ENCODE measurements at places on chromosomes 1 and 21.

DNA sequence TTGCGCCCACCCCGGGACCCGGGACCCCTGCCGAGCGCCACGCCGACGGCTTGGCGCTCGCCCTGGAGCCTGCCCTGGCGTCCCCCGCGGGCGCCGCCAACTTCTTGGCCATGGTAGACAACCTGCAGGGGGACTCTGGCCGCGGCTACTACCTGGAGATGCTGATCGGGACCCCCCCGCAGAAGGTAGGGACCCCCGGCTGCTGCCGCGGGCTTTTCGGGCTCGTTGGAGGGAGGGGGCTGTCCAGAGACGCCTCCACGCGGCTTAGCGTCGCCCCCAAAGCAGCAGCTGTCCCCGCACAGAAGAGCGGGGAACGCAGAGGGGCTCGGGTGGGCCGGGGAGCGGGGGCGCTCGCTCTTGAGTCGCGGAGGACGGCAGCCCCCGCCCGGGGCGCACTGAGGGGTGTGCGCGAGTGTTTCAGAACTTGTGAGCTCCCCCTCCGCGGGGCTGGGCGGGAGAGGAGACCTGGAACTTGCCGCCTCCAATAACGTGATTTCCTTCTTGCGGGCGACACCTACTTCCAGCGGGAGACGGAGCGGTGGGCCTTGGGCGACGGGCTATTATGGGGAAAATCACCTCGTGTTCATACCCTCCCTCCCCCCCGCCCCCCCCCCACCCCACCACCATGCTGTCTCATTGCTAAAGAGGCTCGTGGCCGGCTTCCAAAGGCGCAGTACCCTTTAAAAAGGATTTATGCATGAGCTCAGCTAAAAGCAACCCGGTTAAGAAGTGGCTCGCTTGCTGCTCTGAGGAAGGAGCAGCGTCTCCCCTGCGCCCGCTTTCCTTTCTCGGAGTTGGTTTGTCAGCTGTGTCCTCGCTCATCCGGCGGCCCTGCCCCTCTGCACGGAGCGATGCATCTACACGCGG, 664 bp downstream of the BACE2 start:
- DNase-seq, result peak; percentile 25

DNA sequence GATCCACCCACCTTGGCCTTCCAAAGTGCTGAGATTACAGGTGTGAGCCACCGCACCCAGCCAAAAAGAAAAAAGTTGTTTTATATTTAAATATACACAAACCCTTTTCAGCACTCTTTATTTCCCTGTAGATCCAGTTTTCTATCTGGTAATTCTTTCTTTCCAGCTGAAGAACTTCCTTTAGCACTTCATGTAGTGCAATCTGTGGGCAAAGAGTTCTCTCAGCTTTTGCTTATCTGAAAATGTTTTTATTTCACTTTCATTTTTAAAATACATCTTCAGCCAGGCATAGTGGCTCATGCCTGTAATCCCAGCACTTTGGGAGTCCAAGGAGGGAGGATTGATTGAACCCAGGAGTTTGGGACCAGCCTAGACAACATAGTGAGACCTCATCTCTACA, 28.5 kb upstream of the HYI start:
- no peak for DNase-seq

DNA sequence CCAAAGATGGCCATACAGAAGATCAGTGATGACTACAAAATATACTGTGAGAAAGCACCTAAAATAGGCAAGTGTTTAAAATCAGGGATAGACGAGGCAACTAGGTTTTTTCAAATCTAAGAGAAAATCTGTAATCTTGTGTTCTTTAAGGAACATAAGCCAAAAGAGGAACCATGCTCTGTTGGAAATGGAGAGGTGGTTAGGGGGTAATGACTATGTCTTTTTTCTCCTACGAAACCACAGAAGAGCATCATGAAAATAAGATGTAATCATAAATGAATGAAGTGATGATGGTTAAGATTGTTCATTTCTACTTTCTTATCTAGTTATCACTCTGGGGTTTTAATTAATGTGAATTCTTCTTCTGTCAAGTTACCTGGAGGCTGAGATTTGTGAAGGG, 43.1 kb downstream of the RGSL1 start:
- DNase-seq, result no peak

DNA sequence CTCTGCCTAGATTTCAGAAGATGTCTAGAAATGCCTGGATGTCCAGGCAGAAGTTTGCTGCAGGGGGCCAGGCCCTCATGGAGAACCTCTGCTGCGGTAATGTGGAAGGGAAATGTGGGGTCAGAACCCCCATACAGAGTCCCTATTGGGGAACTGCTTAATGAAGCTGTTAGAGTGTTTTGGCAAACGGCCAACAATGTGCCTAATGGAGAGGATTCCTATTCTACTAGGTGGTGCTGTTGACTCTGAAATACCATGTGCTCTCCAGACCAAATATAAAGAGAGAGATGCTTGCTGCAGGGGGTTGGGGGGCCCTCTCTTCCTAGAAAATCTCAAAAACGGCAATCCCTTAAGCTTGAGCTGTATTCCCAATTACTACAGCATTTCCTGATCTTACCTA, 57.1 kb upstream of the DR1 start:
- DNase-seq, result no peak

- DNase-seq, result no peak
These were observed 92.6 kb downstream of the IGSF21 start for GRCh38 chr1:18200136-18200717.

GRCh38 chr1:179264507-179264906, 29.1 kb upstream of the SOAT1 start:
- DNase-seq, result no peak

DNA sequence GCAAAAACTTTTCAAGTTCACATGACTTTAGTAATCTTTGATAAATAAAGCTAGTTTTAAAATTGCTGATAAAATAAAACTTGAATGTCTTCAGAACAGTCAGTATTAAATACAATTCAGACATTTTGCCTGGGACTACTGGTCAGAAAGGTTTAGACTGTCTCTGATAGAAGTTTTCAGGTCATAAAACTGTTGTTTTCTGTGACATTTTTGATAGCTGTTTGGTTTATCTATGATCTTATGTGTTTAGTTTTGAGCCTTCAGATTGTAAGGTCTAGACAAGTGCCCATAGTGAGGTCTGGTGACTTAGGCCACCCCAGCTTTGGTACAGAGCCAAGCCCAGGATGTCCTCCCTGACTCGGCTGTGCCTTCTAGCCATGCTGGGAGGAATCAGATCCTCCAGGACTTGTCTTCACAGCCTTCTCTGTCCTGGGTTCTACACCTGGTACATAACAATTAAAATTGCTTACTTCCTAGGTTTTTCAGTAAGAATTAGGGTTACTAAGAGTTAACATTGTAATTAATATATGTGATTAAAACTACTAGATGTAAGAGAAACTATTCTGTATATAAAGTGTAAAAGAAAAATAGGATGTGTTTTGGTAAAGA, 15.1 kb upstream of the DNAH14 start:
- DNase-seq, result no peak

DNA sequence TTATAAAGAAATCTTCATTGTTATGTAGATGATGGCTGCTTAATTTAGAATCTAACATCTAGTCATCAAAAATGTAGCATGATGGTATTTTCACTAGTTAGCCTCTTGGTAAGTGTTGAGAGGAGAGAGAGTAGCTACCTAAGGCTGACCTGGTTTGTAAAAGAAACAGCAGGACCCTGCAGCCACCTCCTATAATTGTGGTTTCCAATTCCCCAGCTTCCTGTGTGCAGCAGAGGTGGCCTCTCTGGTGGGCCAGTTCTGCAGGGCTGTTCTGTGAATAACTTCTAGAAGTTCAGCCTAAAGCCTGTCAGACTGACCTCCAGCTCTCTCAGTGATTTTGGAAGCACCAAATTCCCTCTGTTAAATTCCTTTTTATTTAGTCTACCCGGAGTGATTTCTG, 246.4 kb upstream of the LRRC7 start:
- no peak for DNase-seq

- DNase-seq, result no peak
These were observed 19.9 kb upstream of the KCNA10 start for GRCh38 chr1:110538921-110539320.

GRCh38 chr1:200228081-200228480, 181.8 kb downstream of the ZNF281 start:
- no peak for DNase-seq

DNA sequence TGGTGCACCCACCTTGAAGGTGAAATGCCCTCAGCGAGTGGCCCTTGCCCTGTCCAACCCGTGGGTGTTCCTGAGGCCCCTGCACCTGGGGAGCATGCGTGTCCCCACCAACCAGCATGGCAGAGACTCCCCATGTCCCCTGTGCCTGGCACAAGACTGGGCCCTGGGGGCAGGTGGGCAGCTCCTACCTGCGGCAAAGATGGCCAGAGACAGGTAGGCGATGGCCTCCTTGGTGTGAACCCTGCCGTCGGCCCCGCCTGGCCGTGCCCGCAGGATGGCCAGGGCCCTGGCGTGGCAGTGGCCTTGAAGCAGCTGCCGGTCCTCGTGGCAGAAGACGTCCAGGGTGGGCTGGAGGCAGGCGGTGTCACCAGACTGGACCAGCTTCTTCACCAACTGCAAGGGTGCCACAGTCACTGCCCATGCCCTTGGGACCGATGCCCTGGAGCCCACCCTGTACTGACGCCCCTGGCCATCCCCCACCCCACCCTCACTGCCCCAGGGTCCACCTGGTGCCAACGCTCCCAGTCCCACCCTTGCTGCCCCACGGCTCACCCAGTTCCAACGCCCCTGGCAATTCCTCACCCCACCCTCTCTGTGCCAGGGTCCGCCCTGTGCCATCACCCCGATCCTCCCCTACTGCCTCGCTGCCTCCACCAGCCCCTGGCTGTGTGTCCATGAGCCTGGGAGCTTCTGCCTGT, 15.7 kb downstream of the TTC34 start:
- DNase-seq, result no peak

- no peak for DNase-seq
These were observed 16.6 kb upstream of the CACYBP start for GRCh38 chr1:174982971-174983689.
